Stimulated activated CD4-positive, alpha-beta T cell treated with anti-CD3 and anti-CD28 coated beads, Interleukin-4, amount 100 ng/mL, for 24 hours (primary cell): ENCODE measurements at places on chromosomes 7 and 10.
A peak's percentile ranks its signal among the peaks of the same experiment; 100 is the strongest.

GRCh38 chr7:81462672-81463071, 307.2 kb downstream of the HGF start:
- no peak for DNase-seq

- no peak for DNase-seq
These were observed 13.4 kb downstream of the LRRC17 start for GRCh38 chr7:102925976-102926782.

DNA sequence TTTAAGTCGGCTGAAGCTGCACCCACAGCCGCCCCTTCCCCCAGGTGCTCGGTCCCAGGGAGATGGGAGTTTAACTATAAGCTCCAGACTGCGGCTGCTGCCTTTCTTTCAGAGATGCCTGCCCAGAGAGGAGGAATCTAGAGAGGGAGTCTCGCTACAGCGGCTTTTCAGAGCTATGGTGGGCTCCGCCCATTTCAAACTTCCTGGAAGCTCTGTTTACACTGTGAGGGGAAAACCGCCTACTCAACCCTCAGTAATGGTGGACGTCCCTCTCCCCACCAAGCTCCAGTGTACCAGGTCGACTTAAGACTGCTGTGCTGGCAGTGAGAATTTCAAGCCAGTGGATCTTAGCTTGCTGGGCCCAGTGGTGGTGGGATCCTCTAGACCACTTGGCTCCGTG, 135.4 kb downstream of the CXCL12 start:
- DNase-seq: no peak

DNA sequence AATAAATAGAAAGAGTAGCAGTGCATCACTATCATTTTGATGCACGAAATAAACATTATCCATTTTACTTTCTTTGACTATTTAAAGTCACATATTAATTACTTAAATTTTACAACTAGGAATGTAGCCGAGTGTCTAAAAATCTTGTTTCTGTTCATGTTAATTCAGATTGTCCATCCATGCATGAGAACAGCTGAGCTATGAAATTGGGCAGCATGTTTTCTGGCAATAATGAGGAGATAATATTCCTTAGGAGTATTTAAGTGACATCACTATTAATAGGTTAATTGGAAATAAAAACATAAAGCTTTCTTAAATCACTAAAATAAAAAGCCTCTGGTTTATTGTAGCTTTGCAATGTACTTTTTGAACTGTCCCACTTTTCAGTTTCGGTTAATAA, 293.8 kb downstream of the PHTF2 start:
- DNase-seq: no peak

DNA sequence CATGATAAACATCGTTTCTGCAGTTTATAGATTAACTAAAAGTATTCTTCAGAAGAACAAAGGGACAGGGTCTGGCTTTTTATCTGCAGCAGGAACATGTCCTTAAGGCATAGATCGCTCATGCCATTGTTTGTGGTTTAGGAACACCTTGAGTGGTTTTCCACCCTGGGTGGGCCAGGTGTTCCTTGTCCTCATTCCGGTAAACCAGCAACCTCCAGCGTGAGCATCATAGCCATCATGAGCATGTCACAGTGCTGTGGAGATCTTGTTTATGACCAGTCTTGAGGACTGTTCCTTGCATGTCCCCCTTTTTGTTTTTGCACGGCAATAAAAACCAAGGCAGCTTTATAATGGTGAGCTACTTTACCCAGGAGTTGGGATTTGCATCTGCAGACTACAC, 33.9 kb downstream of the STOX1 start:
- DNase-seq: no peak

DNA sequence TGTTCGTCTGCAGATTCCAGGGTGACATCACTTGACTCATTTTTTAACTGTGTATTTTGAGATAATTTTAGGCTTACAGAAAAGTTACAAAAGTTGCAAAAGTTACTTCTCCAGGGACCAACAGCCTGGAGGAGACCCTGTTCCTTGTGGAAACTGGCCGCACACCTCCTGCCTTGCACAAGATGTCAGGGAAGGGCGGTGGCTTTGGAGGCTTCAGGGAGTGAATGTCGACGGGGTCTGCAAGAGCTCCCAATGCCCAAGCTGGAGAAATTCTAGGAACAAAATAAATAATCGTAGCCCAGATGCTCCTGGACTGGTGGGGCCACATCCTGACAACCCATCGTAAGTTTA, 62.2 kb upstream of the FAM20C start:
- DNase-seq: no peak

- no peak for DNase-seq
These were observed 105.5 kb downstream of the TES start for GRCh38 chr7:116315803-116316202.

DNA sequence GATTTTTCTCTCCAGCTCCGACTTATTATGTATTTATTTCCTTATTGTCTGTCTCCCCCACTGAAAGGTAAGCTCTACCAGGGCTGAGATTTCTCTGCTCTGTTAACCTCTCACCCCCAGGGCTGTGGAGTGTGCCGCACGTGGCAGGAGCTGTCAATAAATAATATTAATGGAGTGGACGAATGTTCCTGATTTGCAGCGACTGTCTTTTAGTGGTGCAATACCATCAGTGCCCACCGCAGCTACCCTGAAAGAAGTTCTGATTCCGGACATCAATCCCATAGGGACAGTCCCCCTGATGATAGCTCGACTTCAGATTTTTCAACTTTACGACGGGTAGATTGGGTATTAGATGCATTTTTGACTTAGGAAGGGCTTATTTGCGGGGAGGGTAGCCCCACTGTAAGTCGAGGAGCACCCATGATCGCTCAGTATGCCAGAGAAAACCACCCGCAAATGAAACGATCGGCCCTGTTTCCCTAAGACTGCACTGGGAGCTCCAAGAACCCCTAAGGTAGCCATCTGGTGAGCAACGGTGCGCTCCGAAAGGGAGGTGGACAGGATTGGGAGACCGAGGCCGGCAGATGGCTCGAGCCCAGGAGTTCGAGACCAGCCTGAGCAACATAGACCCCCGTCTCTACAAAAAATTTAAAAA, 986 bp upstream of the PPP2R2D start:
- no peak for DNase-seq

DNA sequence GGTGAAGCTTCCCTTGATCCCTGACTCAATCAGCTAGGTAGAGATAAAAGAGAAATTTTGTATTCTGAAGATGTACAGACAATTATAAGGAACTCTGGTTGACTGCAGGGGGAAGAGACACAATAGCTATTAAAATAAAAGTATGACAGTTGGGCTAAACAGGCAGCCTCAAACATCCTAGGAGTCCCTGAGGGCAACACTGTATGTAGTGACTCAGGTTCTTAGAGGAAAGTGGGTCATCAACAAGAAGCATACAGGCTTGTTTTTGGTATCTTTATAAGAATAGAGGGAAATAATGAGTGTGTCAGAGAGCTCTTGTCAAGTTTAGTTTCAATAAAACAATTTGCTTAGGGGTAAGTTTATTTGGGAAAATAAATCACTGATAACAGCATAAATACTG, 150.3 kb downstream of the AUTS2 start:
- no peak for DNase-seq

DNA sequence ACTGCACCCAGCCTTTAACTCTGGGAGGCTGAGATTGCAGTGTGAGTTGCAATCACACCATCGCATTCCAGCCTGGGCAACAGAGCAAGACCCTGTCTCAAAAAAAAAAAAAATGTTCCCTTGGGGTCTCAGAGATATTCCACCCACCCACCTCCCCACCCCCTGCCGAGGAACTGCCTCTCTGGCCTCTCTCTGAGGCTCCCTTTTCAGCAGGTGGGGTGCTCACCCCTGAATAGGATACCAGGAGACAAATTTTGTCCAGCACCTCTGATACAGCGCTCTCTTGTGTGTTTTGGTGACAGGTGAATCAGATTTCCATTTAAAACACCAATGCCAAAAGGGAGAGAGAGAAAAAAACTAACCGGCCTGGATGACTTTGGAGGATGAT, 92.6 kb upstream of the KIF5B start:
- no peak for DNase-seq

- no peak for DNase-seq
These were observed 173.1 kb upstream of the MALRD1 start for GRCh38 chr10:18875477-18875876.

GRCh38 chr10:77622889-77623291, 14.7 kb downstream of the KCNMA1 start:
- DNase-seq: no peak

GRCh38 chr7:107643407-107643806, 17.2 kb upstream of the SLC26A4 start:
- no peak for DNase-seq

- DNase-seq: peak; percentile 87
These were observed 4.8 kb downstream of the EGR2 start for GRCh38 chr10:62811159-62811875.

DNA sequence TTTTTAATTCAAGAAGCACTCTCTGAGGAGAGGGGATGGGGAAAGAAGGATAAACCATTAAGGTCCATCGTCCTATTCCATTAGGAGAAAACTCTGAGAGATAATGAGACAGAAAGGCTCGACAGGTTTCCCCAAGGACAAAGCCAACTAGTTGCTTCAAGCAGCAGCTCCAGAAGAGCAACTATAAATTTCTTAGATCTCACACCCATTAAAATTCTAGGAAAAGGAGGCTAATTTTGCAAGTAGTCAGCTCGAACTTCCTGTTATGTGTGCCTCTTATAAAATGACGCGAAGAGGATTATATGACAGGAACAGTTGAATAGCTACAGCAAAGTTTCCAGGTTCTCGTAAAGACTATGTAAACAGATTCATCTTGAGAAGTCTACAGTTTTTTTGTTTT, 52.0 kb upstream of the ST8SIA6 start:
- DNase-seq: no peak

- no peak for DNase-seq
These were observed 146.5 kb upstream of the AOAH start for GRCh38 chr7:36870625-36871354.

GRCh38 chr10:132865851-132866600, 76.3 kb downstream of the CFAP46 start:
- DNase-seq: no peak

DNA sequence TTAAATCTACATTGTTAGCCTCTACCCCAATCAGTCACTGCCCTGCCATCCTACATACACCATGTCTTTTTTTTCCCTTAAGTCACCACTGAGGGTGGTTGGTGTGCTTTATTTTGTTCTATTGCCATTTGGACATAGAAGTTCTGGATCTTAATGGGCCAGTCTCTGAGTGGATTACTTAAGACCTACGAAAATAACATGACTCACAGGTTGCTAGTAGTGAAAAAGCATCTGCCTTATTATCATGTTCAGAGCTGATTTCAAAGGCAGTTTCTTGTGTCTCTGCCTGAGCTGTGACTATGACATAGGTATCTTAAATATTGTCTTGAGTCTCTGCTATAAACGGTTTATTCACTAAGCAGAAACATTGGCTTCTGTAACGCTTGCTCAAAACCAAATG, 410.8 kb downstream of the MDFIC start:
- DNase-seq: no peak

DNA sequence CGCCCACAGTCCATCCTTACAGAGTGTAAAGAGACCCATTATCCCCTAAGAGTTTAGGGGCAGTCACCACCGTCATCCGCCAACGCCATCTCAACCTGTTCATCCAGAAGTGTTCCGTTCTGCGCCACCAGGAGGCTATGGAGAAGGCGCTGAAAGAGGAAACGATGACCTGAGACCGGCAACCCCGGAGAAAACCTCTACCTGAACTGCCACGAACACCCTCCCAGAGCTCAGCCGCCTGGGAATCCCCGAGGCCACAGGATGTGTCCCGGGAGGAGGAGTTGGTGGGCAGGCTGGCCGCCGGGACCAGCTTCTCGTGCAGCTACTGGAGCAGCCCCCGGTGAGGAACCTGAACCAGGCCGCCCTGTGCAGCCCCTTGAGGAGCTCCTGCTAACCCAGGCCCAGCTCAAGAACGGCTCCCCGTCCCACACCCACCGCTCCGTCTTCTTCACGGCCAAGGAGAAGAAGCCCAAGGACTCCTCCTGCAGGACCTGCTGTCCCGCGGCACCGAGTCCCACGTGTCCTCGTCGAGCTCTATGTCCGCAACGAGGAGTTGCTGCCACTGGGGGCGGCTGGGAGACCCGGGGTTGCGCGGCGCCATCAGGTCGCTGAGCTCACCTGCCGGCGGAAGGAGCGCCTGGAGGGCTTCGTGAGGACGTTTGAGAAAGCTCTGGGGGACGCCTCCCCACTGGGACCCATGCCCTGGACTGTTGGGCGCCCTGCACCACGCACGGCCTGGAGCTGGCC, 21.1 kb upstream of the LANCL2 start:
- DNase-seq: no peak

- DNase-seq: no peak
These were observed 8.2 kb upstream of the NDST2 start for GRCh38 chr10:73819513-73820093.

DNA sequence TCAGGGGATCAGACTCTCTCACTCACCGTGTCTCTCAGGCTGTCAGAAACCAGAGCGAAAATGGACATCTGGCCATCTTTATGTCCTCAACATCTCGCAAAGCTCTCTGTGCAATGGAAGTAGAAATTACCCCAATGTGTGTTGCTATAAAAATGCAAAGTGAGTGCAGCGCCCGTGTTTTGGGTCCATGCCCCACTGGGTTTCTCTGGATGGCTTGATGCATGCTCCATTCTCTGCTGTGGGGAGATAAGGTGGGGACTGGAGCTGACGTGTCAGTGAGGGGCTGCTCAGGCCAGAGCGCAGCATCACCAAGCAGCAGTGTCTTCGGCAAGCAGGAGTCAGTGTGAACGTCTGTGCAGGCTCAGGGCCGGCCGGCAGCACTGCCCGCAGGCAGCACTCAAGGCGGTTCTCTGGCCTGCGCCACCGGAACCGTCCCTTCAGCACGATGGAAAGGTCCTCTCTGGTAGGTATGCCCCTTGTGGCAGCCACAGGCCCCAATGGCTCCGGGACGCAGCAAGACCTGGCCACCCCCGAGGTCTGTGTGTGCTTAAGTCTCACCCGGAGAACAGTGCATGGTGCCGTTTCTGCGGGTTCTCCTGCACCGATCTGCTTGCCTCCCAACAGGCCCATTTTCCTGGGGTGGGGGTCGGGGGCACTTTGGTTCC, 30.2 kb downstream of the WDR86 start:
- no peak for DNase-seq

GRCh38 chr7:85602196-85602595, 415.3 kb upstream of the SEMA3D start:
- DNase-seq: no peak

DNA sequence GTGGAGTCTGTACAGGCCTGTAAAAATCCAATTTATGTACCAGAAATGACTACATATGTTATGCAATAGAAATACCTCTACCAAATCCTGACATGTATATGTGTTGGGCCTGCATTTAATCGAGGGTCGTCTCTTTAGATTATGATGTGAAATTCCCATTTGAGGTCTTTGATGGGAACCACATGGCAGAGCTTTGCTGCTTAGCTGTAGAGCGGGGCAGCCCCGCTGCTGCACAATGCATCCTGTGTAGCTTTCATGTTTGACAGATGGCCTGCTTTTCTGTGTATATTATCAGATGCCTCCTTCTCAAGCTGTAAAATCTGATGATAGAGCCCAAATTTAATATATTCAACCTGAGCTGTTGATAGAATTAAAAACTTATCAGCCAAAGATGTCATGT, 65.8 kb downstream of the RAB18 start:
- no peak for DNase-seq
